H1 (cell line): ENCODE measurements at places on chromosomes 6 and 20. TPM values are rescaled to one million over a fixed set of nuclear protein-coding genes. Genes with fewer than 3 reads are reported as not detected.
A peak's percentile ranks its signal among the peaks of the same experiment; 100 is the strongest.

DNA sequence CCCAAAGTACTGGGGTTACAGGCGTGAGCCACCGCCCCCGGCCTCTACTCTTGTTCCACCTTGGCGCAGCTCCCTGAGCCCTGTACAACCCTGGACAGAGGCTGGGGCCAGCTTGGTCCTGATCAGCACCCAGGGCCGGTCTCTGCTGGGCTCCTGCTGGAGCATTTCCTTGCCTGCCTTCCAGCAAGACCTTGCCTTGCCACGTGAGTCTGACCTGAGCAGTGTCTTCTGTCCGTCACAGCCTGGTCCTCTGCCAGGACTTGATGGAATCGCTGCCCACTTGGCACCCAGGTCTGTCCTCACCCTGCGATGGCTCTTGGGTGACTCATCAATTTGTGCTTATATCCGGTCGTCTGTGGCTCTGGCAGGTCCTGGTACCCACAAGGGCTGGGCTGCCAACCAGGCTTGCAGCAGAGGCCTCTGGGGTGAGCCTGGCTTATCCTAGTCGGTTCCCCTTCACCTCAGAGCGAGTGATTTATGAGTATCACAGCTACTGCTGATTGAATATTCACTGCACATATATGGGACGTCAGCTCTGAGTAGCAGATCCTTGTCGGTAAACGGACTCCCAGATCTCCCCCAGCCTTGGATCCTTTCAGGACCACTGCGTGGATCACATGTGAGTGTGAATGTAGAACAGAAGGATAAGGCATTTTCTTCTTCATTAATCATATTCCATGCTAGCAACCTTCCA, 10.1 kb upstream of the SULF2 start:
- H3K27ac ChIP-seq: no peak overlapping the region
- no peaks in the 10 kb centered on the region for H3K4me1 ChIP-seq
- DNase-seq: no peak
- no peaks in the 10 kb centered on the region for H3K36me3 ChIP-seq
- no peak overlapping the region for H3K4me3 ChIP-seq
- H3K27me3 ChIP-seq: no peaks in the 10 kb centered on the region

GRCh38 chr6:80942911-80943310, 809.6 kb downstream of the TENT5A start:
- no peak overlapping the region for H3K27ac ChIP-seq
- no peak for DNase-seq
- no peaks in the 10 kb centered on the region for H3K27me3 ChIP-seq
- H3K4me1 ChIP-seq: no peaks in the 10 kb centered on the region
- no peaks in the 10 kb centered on the region for H3K36me3 ChIP-seq
- H3K4me3 ChIP-seq: no peak overlapping the region

GRCh38 chr20:32779500-32780211, 17.5 kb downstream of the DNMT3B start:
- no peaks in the 10 kb centered on the region for H3K27me3 ChIP-seq
- DNase-seq: peak; percentile 86
- H3K36me3 ChIP-seq: peaks cover 42% of the 10 kb centered on the region
- H3K27ac ChIP-seq: peak overlapping the region; percentile 73; the same call in 1 of the 2 replicates

- no peak overlapping the region for H3K27ac ChIP-seq
- no peaks in the 10 kb centered on the region for H3K4me1 ChIP-seq
- no peaks in the 10 kb centered on the region for H3K27me3 ChIP-seq
- no peak overlapping the region for H3K4me3 ChIP-seq
- DNase-seq: no peak
Measured at GRCh38 chr6:70112716-70113115, 190.2 kb downstream of the COL9A1 start.

The OOEP gene
- total RNA-seq: 0.41 TPM in 1 of 2 replicates, not detected in the other

DNA sequence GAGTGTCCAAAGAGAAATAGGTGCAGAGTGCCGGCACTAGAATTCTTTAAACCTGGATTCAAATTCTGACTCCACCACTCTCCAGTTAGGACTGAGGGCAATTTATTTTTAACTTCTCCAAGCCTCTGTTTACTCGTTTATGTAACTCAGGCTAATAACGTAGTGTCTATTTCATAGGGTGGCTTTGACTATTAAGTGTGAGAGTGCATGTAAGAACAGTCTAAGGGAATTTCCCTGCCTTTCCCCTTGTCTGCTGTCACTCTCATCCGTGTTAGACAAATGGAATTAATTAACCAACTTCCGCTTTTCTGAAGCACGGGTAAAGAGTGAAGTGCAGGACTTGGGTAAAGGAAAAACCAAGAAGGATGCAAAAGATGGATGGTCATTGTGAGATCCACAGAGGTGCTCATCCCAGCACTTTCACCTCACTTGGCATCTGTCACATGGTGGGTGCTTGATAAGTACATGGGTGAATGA, 4.1 kb upstream of the ZKSCAN8 start:
- H3K4me1 ChIP-seq: no peaks in the 10 kb centered on the region
- 0 out of 2 replicates have a peak, but pooled peaks cover 3% of the 10 kb centered on the region for H3K27me3 ChIP-seq
- H3K4me3 ChIP-seq: peak overlapping the region; percentile 91
- H3K36me3 ChIP-seq: no peaks in the 10 kb centered on the region
- DNase-seq: no peak

The IL17A gene
- not detected in 2 replicates for total RNA-seq

- H3K27me3 ChIP-seq: no peaks in the 10 kb centered on the region
- H3K36me3 ChIP-seq: no peaks in the 10 kb centered on the region
- DNase-seq: no peak
- H3K27ac ChIP-seq: no peak overlapping the region
- no peak overlapping the region for H3K4me3 ChIP-seq
Measured at GRCh38 chr20:43383026-43383795, 74.5 kb upstream of the SRSF6 start.

The NKX2-2 gene
- not detected in 2 replicates for total RNA-seq

DNA sequence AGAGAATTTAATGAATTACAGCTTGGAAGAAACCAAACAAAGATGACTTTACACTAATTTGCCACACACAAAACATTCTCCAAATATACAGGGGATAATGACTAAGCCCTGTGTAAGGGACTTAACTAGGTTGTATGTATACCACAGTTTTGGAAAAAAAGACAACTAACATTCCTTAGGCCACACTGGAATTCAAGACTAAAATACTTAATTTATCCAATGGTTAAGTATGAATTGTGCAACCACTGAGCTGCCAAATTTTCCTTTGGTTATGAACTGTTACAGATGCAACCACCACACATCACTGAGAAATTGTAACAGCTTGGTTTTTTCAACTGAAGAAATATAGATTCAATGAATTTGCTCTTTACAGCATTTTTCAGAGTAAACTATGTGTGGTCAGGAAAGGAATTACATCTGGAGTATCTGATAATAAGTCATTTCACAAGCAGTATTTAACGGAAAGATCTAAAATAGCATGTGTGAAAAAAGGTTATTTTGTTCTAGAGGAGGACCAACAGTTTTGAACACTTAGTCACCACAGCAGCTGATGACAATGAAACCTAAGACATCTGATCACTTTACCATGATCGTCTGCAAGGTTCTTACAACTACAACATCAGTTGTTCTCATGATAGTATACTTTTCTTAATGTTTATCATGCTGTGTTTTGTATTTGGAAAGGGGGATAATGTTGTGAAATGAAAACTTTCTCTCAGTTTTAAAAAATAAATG, 318.8 kb downstream of the BCKDHB start:
- no peak overlapping the region for H3K27ac ChIP-seq
- H3K36me3 ChIP-seq: no peaks in the 10 kb centered on the region
- no peak for DNase-seq
- H3K4me3 ChIP-seq: no peak overlapping the region

GRCh38 chr6:52423971-52424381, 3.8 kb downstream of the EFHC1 start:
- no peaks in the 10 kb centered on the region for H3K36me3 ChIP-seq
- no peaks in the 10 kb centered on the region for H3K27me3 ChIP-seq
- H3K4me3 ChIP-seq: no peak overlapping the region

The TSPYL1 gene
- total RNA-seq: 77.9 and 79.1 TPM in 2 replicates

- no peaks in the 10 kb centered on the region for H3K36me3 ChIP-seq
- no peak for DNase-seq
Measured at GRCh38 chr6:168419569-168419968, 21.4 kb upstream of the SMOC2 start.

- no peaks in the 10 kb centered on the region for H3K4me1 ChIP-seq
- no peaks in the 10 kb centered on the region for H3K36me3 ChIP-seq
- no peak overlapping the region for H3K4me3 ChIP-seq
- DNase-seq: no peak
- H3K27ac ChIP-seq: no peak overlapping the region
Measured at GRCh38 chr20:48393737-48394314, 434.0 kb downstream of the PREX1 start.

DNA sequence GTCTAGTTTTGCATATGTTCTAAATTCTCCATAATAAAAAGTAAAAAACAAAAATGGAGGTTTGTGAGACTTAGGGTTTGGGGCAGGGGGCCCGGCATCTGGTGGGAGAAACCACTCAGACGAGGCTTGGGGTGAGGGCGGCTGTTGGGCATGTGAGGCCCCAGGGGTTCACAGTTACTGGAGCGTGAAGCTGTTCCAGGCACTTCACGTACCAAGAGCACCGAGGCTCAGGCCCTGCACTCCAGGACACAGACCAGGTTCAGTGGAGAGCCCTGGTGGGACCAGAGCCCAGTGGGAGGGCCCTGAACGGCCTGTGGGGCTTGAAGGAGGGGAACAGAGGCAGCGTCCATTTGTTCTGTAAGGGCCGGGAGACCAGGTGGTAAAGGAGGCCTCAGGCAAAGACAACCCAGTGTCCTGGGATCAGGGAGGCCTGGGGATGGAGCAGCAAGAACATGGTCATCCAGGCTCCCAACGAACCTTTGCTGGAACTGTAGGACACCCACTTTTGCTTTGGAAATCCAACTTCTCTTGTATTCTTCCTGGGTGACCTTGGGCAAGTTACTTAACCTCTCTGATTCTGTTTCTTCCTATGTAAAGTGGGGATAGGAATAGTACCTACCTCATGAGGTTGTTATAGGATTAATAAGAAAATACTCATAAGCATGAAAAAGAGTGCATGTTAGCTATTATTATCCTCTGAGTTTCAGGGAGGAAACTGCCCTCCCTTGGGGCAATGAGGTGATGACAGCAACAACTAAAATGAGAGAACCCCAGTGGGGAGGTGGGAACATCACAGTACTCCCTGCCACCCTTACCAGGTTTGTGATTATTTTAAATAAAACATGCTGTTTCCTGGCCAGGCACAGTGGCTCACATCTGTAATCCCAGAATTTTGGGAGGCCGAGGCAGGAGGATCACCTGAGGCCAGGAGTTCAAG, 1.1 kb upstream of the FGD2 start:
- no peaks in the 10 kb centered on the region for H3K36me3 ChIP-seq
- no peak overlapping the region for H3K27ac ChIP-seq
- no peaks in the 10 kb centered on the region for H3K4me1 ChIP-seq
- DNase-seq: no peak

The RSPH4A gene
- total RNA-seq: 0.52 and 0.59 TPM in 2 replicates

The POPDC3 gene
- total RNA-seq: 2.4 and 3.7 TPM in 2 replicates

The BEND6 gene
- total RNA-seq: 1.9 and 2.1 TPM in 2 replicates
